ENCODE measurements at places on chromosomes 1 and 21.

DNA sequence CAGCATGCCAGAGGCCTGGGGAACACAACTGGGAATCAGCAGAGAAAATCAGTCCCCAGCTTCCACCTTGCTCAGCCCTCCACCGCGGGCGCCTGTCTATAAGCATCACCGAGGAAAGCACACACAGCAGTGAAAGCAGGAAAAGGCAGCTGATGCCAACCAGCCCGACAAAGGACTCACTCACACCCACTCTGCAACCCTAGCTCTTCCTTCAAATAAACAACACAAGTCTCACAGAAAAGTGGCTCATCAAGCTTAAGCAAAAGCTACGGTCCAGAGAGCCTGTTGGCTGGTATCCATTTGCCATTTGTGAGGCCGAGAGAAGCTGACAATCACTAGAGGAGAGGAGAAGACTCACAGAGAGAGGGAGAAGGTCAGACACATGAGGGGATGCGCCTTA lies 27.1 kb downstream of the MRAP start:
- no peak for DNase-seq

GRCh38 chr1:225689882-225690459 lies 37.0 kb upstream of the ENAH start:
- no peak for DNase-seq

DNA sequence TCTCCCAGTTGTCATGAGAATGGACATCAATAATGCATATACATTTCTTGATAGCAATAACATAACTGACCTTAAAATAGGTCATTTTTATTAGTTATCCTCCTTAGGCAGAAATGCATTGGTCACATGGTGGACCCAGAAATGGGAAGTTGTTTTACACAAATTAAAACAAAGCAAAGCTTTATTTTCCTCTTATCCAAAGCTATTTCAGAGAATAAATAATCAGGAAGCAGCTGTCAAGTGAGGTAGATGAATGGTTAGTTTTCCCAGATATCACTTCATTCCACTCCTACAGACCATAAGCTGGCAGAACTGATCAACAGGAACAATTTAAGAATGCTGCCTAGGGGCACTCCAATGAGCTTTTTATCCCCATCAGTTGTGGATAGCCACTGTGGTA lies 16.0 kb upstream of the OLIG1 start:
- no peak for DNase-seq

GRCh38 chr1:11013160-11013531 lies 692 bp downstream of the TARDBP start:
- no peak for DNase-seq

GRCh38 chr1:90174246-90174645 lies 179.3 kb downstream of the ZNF326 start:
- DNase-seq = no peak

DNA sequence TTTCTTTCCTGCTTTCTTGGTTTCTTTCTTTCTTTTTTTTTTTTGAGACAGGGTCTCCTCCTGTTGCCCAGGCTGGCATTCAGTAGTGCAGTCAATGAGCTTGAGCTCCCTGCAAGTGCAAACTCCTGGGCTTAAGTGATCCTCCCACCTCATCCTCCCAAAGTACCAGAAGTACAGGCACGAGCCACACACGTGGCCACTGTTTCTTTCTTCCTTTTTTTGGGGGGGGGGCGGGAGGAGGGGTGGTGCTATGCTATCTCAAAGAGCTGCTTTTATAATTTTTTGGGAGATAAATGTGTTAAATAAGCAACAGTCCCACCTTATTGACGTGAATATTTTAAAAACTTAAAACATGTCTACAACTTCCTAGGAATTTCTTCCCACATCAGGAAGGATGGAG lies 42.2 kb downstream of the AK4 start:
- DNase-seq = no peak

GRCh38 chr1:98277118-98277517 lies 356.3 kb upstream of the DPYD start:
- DNase-seq = no peak

DNA sequence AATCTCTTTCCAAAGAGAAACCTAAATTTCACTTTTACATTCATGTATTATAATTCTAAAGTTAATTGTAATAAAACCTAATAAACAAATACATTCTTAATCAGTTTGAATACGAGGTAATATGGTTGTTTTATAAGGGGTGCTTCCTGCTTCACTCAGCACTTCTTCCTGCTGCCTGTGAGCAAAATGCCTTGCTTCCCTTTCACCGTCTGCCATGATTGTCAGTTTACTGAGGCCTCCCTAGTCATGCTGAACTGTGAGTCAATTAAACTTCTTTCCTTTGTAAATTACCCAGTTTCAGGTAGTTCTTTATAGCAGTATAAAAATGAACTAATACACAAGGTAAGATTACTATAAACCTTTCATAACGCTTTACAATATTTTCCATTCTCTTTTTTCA lies 491.1 kb upstream of the LRRC7 start:
- DNase-seq = no peak

GRCh38 chr1:60891765-60892164 lies 190.6 kb upstream of the NFIA start:
- DNase-seq = no peak

GRCh38 chr1:17067465-17068240 lies 13.8 kb upstream of the SDHB start:
- no peak for DNase-seq

GRCh38 chr1:85148524-85149250 lies 52.1 kb downstream of the SYDE2 start:
- DNase-seq = no peak

DNA sequence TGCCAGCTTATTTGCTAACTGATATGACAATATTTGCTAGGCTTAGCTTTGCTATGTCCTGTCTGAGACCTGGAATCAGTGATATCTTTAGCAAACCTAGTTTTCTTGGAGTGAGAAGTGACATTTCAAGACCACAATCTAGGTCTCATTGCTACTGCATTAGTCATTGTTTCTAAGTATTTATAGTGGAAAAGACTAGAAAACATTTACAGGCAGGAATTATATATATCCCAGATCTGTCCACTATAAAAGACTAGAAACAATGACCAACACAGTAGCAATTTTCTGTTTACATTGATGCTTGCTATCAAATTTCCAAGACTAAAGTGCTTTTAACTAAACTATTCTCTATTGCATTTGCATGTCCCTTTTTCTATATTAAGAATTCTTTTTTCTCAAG lies 5.0 kb upstream of the RGS18 start:
- no peak for DNase-seq

DNA sequence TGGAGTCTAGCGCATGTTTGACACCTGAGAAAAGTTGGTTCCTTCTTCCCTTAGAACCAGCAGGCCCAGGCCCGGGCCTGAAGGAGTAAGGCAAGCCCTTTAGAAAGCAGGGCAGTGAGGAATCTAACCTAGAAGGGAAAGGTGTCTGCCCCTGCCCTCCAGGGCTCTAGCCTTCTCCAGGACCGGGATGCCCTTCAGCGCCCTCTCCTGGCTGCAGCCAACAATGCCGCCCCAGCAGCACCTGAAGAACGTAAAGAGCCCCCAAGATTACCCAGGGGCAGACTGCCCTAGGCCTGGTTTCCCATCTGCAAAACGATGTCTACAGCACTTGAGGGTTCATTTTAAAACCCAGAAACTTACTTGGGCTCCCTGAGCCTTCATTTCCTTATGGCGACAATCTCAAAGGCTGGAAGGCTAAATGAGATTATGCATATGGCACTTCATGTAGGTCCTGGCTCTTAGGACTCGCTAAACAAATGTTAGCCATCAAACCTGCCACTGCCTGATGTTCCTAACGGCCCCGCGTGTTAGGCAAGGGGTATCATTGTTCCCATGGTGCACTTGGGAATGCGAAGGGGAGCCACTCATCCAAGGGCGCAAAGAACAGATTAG lies 106.7 kb upstream of the KLHDC7A start:
- DNase-seq = no peak

- DNase-seq = no peak
These were observed 38.6 kb downstream of the NSL1 start for GRCh38 chr1:212752934-212753497.

DNA sequence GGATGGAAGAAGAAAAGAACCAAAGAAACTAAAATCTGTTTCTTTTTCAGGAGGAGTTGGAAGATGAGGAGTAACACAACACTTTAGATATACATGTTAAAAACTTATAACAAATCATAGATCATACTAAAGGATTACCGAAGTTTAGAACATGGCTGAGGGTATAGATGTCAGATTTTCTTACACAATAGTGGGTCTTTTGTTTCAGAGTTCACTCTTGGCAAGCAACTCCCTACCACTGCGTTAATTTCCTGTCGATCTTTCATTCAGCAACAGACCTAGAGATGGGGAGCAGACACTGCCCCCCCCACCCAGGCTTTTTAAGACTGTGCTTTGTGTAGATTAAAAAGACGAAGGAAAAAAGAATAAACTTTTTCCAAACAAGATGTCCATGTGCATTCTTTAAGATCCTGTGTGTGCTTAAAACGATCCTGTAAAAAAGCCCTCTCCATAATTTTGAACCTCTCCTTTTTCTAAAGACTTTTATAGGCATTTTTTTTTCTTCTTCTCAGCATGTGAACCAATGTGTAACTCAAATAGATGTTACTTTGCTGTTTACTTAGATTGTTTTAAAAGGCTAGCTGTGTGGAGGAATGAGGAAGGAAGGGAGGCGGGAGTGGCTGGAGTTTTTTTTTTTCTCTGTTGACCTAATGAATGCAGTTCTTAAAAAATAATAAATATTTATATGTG lies 50.4 kb downstream of the NFIA start:
- DNase-seq = no peak

- no peak for DNase-seq
These were observed 168.8 kb downstream of the CYYR1 start for GRCh38 chr21:26404288-26404687.

DNA sequence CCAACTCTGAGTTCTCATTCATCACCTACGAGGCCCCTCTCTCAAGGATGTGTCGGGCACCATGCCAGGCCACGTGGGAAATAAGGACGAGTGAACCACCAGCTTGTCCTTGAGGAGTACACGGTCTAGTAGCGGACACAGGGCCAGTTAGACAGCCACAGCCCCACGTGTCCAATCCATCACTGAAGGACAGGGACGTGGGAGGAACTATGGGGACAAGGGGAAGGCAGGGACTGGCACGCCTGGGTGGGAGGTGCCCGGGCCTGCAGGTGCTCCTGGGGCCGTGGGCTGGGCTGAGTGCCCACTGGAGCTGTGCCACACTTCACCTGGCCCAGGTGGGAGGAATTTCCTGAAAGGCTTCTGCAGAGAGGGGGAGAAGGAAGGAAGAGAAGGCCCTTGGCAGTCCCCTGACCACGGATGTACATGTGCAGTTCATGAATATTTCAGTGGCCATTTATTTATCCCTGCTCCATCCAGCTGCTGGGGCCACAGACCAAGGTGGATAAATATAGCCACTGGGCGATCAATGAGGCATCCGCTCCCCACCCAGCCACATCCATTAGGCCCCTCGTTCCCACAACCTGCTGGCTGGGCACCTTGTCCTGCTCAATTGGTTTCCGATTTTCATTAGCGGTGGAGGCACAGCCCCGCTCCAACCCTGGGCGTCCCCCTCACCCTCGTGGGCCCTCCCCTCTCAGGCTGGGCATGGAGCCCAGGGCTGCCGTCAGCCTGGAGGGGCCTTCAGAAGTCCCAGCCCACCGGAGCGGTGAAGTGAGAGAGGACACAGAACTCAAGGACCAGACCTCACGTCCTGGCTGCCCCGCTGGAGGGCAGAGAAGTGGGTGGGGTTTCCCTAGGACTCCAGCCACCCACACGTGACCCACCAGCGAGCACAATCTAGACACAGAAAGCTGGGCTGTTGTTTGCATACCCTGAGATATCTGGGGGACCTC lies 59.5 kb downstream of the CASZ1 start:
- DNase-seq = no peak

DNA sequence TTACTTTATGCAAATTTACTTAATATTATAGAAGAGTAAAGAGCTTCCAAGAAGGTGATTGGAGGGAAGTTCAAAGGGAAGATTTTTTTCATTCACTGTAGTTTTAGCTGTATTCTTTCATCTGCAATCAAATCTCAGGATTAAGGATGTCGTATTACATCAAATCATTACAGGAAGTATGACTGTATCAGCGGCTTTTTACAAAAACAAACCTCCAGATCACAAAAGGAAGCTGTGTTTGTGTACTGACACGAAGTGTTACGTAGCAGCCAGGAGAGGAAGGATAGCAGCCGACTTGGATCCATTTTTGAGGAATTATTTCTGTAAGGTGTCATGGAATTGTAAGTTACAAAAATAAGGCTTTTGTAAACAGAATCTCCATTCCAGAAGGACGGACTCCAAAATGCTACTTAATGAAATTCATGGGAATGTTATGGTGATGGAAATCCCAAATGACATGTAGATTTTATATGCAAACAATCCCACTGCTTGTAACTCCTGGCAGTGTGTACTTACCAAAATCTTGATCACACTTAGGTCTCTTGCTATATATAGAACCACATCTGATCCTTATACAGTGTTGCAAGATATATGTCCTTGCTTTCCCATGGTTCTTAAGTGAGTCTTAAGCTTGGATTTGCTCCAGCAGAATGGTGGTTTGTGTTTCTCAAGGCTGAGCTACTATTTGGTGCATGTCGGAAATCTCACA lies 49.8 kb downstream of the KCNJ15 start:
- no peak for DNase-seq

GRCh38 chr1:175131095-175131494 lies 61.5 kb downstream of the KIAA0040 start:
- no peak for DNase-seq

DNA sequence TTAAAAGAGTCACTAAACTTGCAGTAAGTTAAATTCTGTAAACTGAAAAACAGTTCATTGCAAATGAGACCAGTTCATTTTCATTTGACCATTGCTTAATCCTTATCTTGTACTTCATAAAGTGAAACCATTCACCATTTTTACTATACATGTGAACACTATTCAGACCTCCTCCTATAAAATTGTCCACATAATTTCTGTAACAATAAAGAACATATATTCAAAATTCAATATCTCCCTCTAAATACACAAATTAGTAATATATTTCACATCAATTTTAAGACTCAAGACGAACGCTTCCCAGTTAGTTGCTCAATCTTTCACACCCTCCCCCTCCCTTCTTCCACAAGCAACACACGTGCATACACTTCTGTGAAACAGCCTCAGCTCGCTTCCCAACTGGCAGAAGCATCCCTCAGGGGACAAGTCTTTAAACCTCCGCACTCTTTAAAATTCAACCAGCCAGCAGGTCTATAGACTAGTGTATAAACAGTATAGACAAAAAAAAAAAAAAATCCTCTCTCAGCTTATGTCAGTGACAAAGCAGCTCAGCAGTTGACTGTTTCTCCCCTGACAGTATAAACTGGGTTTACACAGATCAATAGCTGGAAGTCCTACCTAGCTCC lies 99.6 kb downstream of the DENND1B start:
- DNase-seq = no peak

- no peak for DNase-seq
These were observed 17.6 kb downstream of the NADK start for GRCh38 chr1:1760715-1761114.

All from activated CD8-positive, alpha-beta memory T cell treated with anti-CD3 and anti-CD28 coated beads, Interleukin-2, amount 50 U/mL, for 4 hours (primary cell).